Ecto neural progenitor cell (in vitro differentiated cells): ENCODE measurements at places on chromosomes 3 and 15.
A peak's percentile ranks its signal among the peaks of the same experiment; 100 is the strongest.

- no peak for DNase-seq
Observed at GRCh38 chr3:57803647-57804081, 47.6 kb downstream of the SLMAP start.

- no peak for DNase-seq
Observed at GRCh38 chr15:39431376-39431775, 149.5 kb upstream of the THBS1 start.

- DNase-seq: no peak
Observed at GRCh38 chr3:177197727-177198460, 612 bp upstream of the TBL1XR1 start.

DNA sequence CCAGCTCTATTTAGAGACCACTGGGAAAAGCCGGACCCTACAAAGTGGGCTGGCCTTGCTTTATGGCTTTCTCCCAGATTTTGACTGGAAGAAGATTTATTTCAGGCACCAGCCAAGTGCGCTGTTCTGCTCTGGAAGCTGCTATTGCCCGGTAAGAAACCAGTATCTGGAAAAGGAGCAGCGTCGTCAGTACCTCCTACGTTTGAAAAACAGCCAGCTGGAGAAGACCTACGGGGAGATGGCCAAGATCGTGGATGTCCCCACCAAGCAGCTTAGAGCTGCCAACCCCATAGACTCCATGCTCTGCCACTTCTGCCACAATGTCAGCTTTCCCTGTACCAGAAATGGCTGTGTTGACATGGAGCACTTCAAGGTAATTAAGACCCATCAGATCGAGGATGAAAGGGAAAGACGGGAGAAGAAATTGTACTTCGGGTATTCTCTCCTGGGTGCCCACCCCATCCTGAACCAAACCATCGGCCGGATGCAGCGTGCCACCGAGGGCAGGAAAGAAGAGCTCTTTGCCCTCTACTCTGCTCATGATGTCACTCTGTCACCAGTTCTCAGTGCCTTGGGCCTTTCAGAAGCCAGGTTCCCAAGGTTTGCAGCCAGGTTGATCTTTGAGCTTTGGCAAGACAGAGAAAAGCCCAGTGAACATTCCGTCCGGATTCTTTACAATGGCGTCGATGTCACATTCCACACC, 60.9 kb downstream of the PXYLP1 start:
- no peak for DNase-seq

DNA sequence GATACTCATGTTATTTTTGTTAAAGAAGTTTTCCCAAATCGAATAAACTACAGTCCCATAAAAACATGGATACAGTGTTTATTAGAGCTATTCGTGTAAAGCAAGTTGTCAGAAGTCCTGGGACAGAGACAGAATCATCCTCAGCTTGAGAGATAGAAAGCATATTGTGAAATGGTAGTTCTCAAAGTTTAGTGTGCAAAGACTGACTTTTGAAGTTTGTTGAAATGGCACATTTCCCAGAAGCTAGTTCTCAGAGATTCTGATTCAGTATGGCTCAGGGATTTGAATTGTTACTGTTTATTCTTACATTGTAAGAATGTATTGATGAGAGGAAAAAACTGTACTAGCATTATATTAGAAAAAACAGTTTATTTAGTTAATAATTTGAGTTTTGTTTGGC, 22.1 kb downstream of the GABRR3 start:
- DNase-seq: no peak

DNA sequence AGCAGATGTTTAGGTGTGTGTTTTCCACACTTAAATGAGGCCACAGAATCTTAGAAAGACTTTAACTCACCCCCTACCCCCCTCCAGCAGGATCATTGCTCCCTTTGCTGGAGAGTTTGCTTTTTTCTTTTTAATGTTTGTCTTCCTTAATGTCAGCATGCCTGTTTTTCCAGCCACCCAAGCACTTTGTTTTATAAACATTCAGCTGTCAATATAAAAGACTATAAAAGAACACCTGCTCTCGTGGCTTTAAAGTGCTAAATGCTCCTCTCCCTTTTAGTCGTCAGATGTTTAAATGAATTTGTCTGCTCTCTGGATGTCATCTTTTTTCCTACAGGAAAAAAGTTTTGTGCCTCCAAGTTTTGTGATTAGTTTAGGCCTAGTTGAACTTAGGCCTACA, 61.7 kb downstream of the SIDT1 start:
- no peak for DNase-seq

- no peak for DNase-seq
Observed at GRCh38 chr3:78398401-78398800, 1358.5 kb downstream of the ROBO2 start.

DNA sequence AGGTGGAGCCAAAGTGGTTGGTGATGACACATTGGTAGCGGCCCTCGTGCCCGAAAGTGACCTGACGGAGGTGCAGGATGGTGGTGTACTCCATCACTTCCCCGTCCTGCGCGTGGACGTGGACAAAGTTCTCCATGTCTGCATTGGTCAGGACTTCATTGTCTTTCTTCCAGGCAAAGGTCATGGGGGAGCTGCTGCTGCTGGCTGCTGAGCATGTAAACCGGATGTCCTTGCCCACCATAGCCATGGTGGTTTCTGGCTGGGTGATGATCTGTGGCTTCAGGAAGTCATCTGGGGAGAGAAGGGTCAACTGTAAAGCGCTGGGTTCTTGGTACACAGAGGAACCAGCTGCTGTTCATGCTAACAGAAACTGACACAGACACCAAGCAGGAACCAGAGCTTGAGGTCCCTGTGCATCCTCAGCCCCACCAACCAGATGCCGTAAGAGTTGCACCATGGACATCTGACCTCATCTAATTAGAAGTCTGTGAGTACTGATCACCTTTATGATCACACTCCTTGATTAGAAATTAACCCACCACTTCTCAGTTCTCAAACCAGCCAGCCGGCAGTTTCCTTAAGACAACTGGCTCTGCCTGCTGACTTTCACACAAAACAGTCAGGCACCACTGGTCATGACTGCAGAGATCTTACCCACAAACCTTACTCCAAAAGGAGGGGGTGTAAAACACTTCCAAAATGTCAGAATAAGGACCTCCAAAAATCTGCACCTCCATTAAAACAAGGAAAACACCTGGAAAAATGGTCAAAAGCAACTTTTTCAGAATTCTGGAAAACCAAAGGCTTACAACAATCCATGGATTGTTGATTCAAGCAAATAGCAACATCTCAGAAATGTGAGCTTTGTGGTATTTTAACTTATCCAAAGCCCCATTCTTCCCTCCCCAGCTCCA, 114.6 kb downstream of the LRIG1 start:
- DNase-seq: no peak

GRCh38 chr3:81105789-81106488, 655.5 kb downstream of the GBE1 start:
- DNase-seq: no peak

DNA sequence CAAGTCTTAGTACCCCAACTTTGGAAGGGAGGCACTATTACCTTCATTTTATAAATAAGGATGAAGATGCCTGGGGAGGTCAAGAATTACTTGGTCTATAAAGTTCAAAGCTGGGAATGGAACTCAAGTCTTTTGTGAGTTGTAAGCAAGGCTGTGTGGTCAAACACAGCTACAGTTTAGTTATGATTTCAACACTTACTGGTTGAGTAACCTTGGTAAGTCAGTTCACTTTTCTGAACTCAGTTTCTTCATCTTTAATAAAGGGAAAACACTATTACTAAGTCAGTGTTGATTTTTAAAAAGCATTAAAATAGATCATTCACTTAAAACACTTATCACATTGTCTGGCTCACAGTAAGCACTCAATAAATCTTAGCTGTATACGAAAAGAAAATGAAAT, 200.4 kb upstream of the ADAMTS9 start:
- no peak for DNase-seq

GRCh38 chr15:33279613-33280205, 31.1 kb upstream of the RYR3 start:
- no peak for DNase-seq

- no peak for DNase-seq
Observed at GRCh38 chr3:124676236-124676635, 54.0 kb upstream of the UMPS start.

DNA sequence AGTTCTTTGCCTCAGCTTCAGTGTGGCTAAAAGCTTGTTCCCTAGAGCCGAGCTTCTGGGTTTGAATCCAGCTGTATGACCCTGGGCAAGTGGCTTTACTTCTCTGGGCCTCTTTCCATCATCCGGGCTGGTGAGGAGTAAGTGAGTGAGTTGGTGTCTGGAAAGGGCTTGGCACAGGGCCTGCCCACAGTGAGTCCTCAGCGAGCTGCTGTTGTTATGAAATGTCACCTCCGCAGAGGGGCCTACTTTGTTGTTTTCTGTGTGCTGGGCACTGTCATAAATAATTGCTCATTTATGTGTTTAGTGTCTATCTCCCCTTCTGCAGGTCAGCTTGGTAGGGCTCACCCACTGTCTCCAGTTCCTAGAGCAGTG, 31.7 kb downstream of the SLC6A6 start:
- DNase-seq: no peak

DNA sequence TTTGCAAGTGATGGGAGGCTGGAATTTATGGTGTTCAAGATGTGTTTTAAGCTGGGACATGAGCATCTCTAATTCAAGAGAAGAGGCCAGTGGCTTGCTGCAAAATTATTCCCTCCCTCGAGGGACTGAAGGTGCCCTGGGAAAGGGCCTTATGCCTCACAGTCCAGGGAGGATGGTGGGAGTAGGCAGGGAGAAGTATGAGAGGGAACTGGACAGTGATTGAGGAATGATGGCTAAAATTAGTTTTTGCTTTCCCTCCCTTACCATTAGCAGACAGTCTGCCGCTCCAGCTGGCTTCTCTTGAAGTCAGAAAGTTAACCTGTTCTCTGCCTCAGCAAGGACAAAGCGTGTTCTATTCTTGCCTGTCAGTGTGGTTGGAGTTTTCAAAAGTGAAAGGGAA, 139.8 kb upstream of the SEMA6D start:
- no peak for DNase-seq

- no peak for DNase-seq
Observed at GRCh38 chr3:175212896-175213295, 353.8 kb downstream of the NAALADL2 start.

DNA sequence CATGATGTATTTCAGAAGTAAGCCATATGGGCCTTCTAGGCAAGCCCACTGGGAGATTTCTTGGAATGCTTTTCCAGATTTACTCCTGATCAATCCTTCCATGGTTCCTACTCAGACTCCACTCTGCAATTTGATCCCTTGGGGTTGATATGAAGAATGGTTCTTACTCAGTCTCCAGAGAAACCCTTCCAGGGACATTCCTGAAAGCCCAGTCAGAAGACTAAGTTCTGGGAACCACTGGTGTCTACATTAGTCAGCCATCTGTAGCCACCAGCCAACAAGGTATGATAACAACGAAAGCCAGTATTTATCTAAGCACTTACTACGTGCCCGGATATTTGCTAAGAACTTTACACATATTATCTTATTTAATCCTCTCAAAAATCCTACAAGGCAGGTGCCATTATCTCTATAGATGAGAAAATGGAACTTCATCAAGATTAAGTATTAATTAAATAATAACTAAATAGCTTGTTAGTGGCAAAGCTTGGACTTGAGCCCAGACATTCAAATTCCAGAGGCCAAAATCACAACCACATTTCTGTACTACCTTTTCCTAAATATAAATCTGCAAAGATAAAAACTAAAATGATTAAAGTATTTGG, 32.7 kb downstream of the ZNF385D start:
- no peak for DNase-seq

GRCh38 chr15:71103102-71103676, 12.1 kb upstream of the THSD4 start:
- DNase-seq: no peak

DNA sequence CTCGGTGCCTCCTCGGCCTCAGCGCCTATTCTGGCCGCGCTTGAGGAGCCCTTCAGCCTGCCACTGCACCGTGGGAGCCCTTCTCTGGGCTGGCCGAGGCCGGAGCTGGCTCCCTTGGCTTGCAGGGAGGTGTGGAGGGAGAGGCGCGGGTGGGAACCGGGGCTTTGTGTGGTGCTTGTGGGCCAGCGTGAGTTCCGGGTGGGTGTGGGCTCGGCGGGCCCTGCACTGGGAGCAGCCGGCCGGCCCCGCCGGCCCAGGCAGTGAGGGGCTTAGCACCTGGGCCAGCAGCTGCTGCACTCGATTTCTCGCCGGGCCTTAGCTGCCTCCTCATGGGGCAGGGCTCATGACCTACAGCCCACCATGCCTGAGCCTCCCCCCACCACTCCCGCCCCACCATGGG, 26.6 kb upstream of the TRIM42 start:
- DNase-seq: no peak

GRCh38 chr15:80152896-80153876, at the start of gene FAH:
TSS of gene FAH (plus strand) at chr15:80152999. CDS start at chr15:80153055, 56 bp downstream.
- DNase-seq: peak; percentile 58

- no peak for DNase-seq
Observed at GRCh38 chr3:11457135-11457534, 184.9 kb downstream of the ATG7 start.

- no peak for DNase-seq
Observed at GRCh38 chr3:48984663-48985062, 5.4 kb upstream of the P4HTM start.

- no peak for DNase-seq
Observed at GRCh38 chr3:137171834-137172603, 214.2 kb downstream of the IL20RB start.

GRCh38 chr3:122094693-122095092, 39.5 kb downstream of the CD86 start:
- DNase-seq: no peak

GRCh38 chr15:66789029-66790025, 87.3 kb downstream of the SMAD6 start:
- DNase-seq: peak; percentile 25

- no peak for DNase-seq
Observed at GRCh38 chr15:31283043-31283442, 43.6 kb upstream of the KLF13 start.

DNA sequence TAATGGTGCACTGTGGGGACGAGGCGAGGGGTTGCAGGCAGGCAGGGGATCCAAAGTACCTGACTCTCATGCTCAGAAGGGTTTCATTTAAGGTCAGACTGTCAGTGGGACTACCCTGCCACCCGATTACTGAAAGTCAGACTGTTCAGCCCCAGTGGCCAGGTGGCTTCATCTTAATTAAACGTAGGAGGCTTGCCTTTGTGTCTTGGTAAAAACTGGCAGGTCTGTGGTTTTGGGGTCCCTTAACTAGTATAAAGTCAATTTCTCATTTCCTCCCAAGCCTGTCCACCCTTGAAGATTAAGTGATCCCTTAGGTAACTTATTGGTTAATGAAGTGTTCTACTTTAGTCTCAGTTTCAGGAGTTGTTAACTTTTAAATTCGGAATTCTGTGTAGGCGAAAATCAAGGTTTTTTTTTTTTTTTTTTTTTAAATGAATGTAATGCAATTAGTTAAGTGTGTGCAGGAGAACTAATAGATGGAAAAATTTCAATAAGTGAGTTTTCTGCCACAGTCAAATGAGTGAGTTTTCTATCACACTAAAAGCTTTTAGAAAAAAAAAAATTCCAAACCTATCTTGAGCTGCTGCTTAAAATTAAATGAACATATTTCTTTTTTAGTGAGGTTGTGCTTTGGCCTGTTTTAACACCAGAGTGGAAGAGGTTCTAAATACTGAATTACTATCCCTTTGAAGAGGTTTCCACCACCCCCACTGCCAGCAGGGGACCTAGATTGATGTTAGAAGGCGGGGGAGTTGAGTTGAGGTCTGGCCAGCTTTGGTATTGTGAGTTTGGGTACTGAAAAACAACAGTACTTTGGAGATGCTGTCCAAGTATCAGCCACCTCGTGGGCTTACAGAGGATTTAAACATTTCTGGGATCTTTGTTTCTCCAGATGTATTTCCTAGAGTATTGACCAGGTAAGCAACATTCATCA, 15.2 kb downstream of the ITPR1 start:
- DNase-seq: no peak

- no peak for DNase-seq
Observed at GRCh38 chr3:9021271-9022009, 58.2 kb upstream of the RAD18 start.
